MG63 (cell line): ENCODE measurements at places on chromosomes 12 and 14. TPM values are rescaled to one million over a fixed set of nuclear protein-coding genes. Genes with fewer than 3 reads are reported as not detected.

The FOXG1 gene
- 0.03 and 0.67 TPM in 2 replicates for total RNA-seq

The SPIC gene
- total RNA-seq = not detected in 2 replicates

The SUOX gene
- 9.7 and 23.4 TPM in 2 replicates for total RNA-seq

DNA sequence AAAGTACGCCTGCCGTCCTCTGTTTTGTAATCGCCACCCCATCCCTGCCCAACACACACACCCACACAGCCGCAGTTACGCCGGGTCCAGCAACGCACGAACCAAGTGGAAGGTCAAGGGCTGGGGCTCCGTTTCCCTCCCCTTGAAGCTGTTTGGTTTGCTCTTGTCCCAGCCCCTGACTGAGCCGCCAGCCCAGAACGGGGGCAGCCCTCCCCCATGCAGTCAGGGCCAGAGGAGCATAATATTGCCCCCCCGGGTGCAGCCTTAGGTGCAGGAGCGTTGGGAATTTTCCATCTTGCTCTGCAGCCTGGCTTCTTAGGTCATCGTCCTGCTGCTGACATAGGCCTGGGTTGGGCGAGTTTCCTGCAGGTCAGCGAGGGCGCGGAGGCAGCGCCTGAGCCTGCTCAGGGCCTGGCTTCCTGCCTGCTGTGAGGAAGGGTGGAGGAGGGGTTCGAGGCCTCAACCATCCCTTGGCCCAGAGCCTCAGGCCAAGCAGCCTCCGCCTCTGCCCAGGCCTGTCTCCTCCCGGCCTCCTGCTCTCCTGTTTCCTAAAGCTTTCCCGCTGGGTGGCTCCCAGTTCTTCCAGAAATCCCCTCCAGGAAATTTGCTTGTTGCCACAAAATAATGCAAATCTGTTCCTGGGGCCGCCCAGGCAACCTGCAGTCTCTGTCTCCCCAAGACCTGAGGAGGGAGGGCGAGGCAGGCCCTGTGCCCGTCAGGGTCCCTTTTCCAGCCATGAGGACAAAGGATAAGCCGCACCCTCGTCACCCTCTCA is 44.5 kb downstream of the PSMA6 start:
- DNase-seq = peak; percentile 89

GRCh38 chr12:24681570-24681969 is 267.3 kb downstream of the BCAT1 start:
- no peak for DNase-seq

The RERG gene
- total RNA-seq = not detected in 2 replicates

The SLC35E3 gene
- 0.99 and 2.2 TPM in 2 replicates for total RNA-seq

- DNase-seq = no peak
Measured at GRCh38 chr12:27148373-27148772, 66.0 kb upstream of the C12orf71 start.

The RACGAP1 gene
- 157 and 166 TPM in 2 replicates for total RNA-seq

DNA sequence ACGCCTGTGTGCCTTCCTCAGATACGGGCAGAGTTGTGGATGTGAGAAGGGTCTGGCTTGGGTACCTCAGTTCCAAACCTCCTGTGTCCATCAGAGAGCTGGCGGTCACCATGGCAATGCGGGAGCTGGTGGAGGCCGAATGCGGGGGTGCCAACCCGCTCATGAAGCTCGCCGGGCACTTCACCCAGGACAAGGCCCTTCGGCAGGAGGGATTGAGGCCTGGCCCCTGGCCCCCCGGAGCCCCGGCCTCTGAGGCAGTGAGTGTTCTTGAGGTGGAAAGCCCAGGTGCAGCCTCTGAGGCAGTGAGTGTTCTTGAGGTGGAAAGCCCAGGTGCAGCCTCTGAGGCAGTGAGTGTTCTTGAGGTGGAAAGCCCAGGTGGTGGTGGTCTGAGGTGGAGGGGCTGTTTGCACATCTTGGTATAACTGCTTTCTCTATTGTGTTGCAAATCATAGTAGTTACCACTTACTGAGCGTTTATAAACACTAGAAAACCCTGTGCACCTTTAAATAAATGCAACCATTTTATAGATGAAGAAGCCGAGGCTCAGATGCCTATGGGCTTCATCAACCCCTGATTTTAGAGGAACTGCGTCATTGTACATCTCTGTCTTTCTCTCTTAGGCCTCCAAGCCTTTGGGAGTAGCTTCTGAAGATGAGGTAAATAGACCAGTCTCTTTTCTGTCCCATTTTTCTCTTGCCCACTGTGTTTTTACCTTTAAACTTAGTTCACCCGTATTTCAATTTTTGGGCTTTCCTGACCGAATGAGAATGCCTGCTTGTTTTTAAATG is 976 bp downstream of the PEX5 start:
- DNase-seq = peak; percentile 42
